ENCODE measurements at places on chromosomes 2 and 18.

DNA sequence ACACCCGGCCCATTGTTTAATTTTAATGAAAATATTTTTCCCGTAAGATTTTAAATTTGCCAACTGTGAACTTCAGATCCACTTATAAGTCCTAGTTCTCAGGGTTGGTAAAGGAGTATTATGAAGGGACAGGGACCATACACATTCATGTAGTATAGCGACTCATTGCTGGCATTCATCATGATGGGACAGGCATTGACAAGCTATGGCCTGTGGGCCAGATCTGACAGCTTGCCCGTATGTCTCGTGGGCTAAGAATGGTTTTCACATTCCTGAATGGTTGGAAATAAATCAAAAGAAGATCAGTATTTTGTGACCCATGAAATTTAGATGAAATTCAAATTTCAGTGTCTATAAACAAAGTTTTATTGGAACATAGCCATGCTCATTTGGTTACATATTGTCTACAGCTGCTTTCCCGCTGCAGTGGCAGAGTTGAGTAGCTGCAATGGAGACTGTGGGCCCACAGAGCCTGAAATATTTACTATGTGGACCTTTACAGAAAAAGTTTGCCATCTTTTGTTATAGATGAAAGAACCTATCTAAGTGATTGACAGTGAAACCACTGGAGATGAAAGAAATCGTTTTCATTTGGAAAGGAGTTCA is 4.1 kb downstream of the RAPGEF4 start:
- no peak for DNase-seq

DNA sequence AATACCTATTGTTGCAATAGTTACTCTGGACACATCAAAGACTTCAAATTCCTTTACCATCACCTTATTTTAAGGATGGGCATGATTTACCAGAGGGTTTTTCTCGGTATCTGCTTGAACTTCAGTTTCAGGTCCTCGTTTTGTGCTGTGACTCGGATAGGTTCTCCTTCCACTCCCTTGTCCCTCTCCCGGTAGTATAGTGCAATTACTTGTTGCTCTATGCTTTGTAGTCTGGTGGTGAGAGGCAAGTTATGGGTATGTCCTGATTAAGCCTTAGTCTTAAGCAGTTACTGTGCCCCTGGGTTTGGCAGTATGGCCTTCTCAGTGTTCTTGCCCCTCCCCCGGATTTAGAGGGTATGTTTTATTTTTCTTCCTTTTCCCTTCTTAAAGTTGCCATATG is 96.6 kb downstream of the RHBDD1 start:
- DNase-seq, result no peak

DNA sequence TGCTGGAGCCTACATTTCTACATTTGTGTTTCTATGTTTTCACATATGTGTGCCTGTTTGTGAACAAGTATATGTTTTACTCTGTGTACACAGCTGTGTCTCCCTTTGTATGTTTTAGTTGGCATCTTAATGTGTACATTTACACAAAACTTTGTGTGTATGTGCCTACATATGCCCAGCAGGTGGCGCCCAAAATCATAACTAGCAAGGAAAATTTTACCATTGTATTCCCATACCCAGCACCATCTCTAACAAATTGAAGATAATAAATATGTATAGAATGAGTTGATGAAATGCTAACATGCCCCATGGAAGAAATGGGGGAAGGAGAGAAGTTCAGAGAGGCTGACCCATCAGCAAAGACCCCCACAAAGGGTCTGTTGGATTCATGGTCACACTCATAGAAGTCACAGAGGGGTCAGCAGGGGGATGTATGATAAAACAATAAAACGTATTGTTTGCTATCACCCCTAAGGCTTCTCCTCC is 48.1 kb downstream of the PKDCC start:
- peak; percentile 73 for DNase-seq

GRCh38 chr18:31241425-31241824 is 76.5 kb upstream of the DSG1 start:
- DNase-seq, result no peak

GRCh38 chr2:30165617-30166016 is 18.8 kb downstream of the YPEL5 start:
- DNase-seq, result peak; percentile 46

DNA sequence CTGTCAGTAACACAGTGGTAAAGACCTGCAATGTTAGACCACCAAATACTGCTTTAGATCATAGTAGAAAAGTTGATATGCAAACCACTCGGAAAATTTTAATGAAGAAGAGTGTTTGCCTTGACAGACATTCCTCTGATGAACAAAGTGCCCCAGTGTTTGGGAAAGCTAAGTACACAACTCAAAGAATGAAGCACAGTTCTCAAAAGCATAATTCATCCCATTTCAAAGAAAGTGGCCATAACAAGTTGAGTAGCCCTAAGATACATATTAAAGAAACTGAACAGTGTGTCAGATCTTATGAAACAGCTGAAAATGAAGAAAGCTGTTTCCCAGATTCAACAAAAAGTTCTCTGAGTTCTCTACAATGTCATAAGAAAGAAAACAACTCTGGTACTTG is 27.5 kb downstream of the GEN1 start:
- DNase-seq, result no peak

- peak; percentile 40 for DNase-seq
These were observed 310.8 kb downstream of the ERBB4 start for GRCh38 chr2:212227755-212228154.

DNA sequence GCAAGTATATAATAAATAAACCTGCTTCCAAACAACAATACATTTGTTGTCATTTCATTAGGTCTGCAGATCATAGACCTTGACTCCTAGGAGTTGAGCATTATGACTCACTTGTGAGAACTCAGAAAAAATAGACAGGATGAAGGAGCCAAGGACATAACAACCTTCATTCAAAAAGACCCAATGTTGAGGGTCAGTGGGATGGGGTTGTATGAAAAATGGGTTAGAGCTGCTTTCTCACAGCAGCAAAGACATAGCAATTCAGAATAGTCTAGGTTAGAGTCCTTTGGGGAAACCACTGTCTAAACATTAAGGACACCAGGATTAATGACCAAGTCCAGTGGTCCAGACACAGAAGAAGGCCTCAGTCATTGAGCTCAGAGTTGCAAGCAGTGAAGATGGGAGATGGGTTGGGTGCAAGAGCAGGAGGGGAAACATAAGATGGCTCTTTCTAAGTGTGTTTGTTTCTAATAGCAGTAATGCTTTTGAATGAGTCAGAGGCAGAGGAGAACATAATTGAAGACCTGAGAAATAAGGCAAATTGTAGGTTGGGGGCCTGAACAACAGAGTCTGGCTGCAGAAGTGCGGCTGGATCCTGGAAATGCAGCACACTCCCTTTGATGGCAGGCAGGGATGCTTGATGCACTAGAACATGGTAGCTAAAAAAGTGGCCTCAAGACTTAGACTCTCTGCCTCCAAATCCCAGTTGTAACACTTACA is 3.7 kb upstream of the SERPINB10 start:
- DNase-seq, result no peak

GRCh38 chr18:42614619-42615293 is 500.7 kb downstream of the RIT2 start:
- peak; percentile 94 for DNase-seq

DNA sequence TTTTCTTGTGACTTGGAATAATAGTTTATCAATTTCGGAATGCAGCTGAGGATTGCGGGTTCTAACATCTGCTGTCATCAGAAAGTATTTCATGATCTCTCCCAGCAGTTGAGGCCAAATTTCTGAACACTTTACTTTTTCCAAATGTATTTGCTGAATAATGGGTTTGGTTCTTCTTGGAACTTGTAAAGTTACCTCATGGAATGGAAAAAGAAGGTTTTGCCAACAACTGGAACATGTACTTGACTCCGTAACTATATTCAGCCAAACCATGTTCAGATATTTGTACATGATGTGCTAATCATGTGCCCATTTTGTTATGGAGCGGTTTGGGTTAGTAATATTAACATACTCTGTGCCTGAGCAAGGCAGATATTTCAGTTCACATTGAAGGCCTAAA is 119.6 kb downstream of the LCLAT1 start:
- DNase-seq, result no peak

DNA sequence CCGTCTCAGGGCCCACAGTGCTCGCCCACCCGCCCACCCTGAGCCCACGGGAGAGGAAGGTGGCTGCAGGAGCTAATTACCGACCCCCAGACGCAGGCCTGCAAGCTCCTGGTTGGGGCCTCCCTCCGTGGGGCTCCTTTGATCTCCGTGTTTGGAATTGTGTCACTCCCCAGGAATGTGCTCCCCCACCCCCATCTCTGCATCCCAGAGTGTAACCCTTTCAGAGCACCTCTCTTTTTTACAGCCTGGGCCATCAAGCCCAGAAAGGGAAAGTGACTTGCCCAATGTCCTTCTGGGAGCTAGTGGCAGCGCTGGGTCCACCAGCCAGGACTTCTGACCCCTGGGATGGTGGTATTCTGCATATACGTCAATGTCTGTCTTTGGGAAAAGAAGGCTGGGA is 335.1 kb downstream of the CYRIA start:
- DNase-seq, result no peak

GRCh38 chr2:18455236-18455862 is 105.1 kb downstream of the RDH14 start:
- peak; percentile 18 for DNase-seq

DNA sequence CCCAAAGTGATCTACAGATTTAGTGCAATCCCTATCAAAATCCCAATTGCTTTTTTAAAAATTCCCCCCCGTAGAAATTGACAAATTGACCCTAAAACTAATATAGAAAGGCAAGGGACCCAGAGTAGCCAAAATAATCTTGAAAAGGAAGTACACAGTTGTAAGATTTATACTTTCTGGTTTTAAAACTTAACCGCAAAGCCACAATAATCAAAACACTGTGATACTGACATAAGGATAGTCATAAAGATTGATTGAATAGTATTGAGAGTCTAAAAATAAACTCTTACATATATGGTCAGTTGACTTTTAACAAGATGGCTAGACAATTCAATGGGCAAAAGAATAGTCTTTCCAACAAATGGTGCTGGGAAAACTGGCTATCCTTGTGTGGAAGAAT is 58.7 kb upstream of the GAREM2 start:
- DNase-seq, result no peak

- no peak for DNase-seq
These were observed 472 bp upstream of the PLEKHM3 start for GRCh38 chr2:208025814-208026184.

GRCh38 chr2:113822087-113822815 is 65.8 kb upstream of the SLC35F5 start:
- DNase-seq, result no peak

DNA sequence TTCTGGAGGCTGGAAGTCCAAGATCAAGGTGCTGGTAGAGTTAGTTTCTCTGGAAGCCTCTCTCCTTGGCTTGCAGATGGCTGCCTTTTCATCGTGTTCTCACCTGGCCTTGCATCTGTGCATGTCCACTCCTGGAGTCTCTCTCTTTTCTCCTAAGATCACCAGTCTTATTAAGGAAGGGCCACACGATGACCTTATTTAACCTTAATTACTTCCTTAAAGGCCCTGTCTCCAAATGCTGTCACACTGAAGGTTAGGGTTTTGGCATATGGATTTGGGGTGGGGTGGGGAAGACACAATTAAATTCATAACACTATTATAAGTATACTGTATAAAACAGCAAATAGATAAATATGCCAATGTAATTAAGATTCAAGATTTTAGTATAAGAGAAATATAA is 402.4 kb upstream of the HS6ST1 start:
- no peak for DNase-seq

DNA sequence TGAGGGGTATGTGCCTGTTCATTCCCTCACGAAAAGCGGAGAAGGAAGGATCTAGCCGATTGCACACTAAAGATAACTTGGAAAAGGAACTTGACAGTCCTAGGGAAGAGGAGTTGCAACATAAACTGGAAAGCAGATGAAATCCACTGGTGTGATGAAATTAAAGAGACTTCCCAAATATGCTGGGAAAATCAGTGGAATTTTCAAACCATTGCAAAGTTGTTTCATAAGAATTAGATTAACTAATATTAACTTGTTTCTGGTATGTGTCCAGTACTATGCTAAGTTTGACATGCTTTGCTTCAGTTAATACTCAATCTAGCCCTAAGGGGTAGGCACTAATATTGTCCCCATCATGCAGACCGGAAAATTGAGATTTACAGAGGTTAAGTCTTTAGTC is 222.7 kb downstream of the IKZF2 start:
- DNase-seq, result no peak

- DNase-seq, result no peak
These were observed 4.3 kb downstream of the PNKD start for GRCh38 chr2:218274586-218274985.

- no peak for DNase-seq
These were observed 174.7 kb downstream of the EIPR1 start for GRCh38 chr2:3202926-3203325.

GRCh38 chr2:1670636-1671035 is 73.7 kb downstream of the PXDN start:
- DNase-seq, result no peak

GRCh38 chr2:214543386-214543955 is 132.6 kb downstream of the VWC2L start:
- no peak for DNase-seq

- DNase-seq, result no peak
These were observed 43.0 kb upstream of the NARS1 start for GRCh38 chr18:57664568-57665165.

- no peak for DNase-seq
These were observed 155.3 kb downstream of the ANTXR1 start for GRCh38 chr2:69168144-69168813.

DNA sequence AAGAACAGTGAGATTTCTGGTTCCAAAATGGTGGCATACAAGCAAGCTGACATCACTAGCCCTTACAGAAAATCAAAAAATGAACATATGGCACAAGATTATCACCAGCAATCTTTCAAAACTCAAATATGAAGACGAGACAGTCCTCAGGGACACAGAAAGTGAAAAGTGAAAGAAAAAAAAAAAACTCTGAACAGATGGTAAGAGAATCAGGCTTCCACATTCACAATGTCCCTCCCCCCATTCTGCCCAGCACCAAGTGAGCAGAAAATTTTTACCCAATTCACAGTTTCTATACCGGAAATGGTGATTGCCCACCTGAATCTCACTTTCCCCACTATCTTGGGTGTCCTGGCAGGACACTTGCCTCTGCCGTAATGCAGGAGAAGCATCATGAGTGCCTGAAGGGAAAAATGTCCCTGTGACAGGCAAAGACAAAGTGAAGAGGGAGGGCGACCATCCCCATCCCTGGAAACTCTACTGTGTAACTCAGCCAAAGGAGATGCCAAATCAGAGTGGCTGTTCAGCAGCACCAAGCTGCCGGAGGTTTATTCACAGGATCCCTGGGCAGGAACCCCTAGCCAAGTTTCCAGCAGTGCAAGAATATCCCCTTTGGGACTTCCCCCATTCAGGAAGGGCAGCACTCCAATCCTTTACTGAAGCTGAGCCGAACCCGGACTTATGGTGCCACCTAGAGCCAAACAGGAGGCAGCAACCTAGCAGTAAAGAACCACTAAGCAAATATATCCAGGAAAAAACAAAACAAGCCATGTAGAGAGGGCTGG is 312.2 kb downstream of the LRATD1 start:
- no peak for DNase-seq

DNA sequence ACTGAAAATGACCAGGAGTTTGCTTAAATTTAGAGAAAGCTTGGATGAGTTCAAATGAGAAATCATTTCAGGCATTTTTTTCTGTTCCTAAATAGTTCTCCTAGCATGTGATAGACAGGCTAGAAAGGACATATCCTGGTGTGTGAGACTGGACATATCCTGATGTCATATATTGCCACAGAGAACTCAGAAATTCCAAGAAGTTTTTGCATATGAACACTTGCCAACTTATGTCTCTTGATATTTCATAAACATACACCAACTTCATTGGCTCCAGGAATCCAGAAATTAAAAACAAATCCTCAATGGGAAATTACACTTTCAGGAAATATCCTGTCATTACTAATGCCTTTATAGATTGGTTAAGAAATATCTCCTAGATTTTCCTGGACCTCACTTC is 2.9 kb upstream of the SERPINB4 start:
- no peak for DNase-seq

Data from NCI-H774 (cell line).